Sigmoid colon (tissue), 7 donors: ENCODE measurements at places on chromosomes 1 and 21. TPM values are rescaled to one million over a fixed set of nuclear protein-coding genes. Genes with fewer than 3 reads are reported as not detected.

Gene CNR2
- total RNA-seq, result not detected

GRCh38 chr21:36639769-36640168, 59.1 kb upstream of the SIM2 start:
- no peak for DNase-seq

GRCh38 chr1:99745684-99746083, 20.8 kb downstream of the FRRS1 start:
- DNase-seq, result no peak

DNA sequence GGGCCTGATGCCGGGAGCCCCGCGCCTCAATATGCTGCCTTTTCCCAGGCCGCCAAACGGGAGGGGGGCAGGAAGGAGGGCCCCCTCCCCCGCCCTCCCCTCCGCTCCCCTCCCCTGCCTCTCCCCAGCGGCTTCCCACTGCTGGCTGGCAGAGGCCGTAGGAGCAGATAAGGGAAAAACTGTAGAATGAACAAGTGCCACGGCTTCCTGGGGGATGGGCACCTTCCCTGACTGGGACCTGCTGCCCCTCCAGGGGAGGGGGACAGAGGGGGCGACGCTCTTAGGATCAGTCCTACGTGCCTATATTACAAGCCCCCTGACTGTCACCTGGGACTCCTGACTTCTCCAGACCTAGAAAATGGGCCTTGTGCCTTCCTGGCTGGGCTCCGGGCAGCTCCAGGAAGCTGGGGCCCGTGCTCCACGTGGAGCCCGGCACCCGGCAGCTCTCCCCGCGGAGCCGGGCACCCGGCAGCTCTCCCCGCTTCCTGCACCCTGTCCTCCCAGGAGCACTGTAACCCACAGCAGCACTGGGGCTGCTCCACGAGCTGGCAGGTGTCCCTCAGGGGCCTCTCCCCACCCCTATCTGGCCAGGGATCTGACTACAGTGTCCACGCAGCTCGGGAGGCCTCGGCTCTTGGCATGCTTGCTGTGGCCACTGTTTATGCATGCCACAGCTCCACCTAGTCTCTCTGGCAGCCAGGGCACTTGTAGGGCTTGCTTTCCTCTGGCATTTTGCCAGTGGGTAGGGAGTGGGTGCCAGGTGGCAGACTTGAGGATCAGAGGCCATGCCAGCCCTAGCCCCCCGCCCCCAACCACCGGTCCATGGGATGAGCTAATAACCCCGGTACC, 674 bp upstream of the HES5 start:
- DNase-seq, result no peak

DNA sequence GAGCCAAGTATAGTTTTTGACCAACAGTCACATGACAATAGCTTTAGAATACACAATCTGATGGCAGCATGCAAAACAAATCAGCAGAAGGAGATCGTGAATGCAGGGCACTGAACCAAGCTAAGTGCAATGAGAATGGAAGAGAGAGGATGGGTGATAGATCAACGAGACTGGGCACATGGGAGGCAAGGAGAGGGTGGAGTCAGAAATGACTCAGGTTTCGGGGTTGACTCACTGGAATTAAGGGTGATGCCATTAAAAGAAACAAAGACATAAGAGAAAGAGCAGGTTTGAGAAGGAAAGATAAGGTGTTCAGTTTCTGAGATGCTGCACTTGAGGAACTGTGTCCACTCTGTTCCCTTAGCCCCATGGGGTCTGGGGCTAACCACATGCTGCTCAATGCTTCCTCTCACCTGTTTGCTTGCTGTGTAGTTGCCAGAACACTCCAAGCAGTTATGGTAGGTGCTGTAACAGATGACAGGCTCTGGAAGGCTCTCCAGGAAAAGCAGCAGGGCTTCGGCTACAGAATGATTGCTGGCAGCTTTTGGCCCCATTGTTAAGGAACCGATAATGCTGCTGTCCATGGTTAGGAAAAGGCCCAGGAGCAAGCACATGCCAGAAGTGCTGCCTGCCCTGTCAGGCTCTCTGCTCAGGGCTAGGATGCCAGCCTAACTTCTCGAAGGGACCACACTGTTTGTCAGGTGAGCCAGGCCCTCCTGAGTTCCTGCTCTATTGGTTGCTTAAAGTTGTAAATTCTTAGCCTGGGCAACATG, 6.1 kb upstream of the MTF1 start:
- DNase-seq, result no peak

- no peak for DNase-seq
Measured at GRCh38 chr1:210241121-210241520, 8.5 kb downstream of the SERTAD4 start.
